ENCODE measurements at places on chromosomes 5 and 9.

DNA sequence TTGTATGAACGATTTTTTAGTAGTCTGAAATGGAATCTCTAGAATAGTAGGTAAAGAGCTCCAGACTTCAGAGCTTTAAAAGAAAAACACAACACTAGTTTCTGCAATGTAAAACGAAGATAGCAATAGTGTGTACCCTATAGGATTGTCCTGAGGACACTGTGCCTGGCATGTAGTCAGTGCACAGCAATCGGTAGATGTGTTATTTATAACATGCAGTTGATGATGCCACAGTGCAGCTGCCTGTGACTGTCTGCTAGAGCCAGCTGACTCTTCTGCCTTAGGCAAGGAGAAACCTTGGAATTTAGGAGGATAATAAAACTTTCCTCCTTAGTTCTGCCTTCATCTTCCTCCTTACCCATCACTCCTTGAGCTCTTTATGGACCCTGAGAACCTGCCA lies 27.7 kb upstream of the TMOD1 start:
- no peak for DNase-seq

DNA sequence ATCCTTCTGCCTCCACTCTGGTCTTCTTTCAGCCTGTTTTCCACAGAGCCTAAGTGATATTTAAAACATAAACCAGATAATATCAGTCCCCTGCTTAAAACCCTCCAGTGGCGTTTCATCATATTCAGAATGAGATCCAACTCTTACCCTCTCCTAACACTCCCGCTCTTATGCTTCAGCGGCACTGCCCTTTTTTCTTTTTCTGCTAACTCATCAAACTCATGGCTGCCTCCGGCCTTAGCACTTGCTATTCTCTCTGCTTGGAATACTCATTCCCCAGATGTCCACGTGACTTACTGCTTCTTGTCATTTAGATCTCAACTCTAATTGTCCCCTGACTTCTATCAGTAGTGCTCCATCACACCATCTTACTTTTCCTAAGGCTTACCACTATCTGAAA lies 73.6 kb downstream of the PIP5K1B start:
- no peak for DNase-seq

- no peak for DNase-seq
Observed at GRCh38 chr9:72902268-72902667, 50.6 kb downstream of the ALDH1A1 start.

DNA sequence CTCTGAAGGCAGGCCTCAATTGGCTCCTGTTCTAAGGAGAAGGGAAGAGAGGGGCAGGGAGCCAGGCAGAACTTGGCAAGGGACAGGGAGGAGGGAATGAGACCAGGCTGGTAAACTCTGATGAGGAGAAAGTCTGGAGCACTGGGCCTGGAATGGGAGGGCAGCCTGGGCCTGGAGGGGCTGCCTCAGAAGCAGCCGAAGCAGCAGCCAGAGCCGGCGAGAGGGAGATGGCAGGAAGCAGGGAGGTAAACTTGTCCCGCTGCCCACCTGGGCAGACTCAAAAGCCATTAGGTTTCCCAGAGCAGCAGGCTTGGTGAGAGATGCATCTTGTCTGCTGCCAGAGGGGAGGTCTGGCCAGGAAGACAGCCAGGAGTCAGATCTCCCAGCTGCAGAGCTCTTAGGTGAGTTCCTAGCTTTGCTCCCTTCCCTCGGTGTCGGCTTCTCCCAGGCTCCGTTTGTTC lies 37.0 kb upstream of the CRB2 start:
- DNase-seq = no peak

Measured in mucosa of descending colon (tissue), 3 donors.